ENCODE measurements at places on chromosomes 12 and 14. TPM values are rescaled to one million over a fixed set of nuclear protein-coding genes. Genes with fewer than 3 reads are reported as not detected.

Gene GLTP
- 46.6 TPM for total RNA-seq

- DNase-seq, result peak; percentile 76
These were observed 841.1 kb downstream of the NRXN3 start for GRCh38 chr14:79011091-79011919.

- DNase-seq, result peak; percentile 44
These were observed 11.4 kb upstream of the ATP2A2 start for GRCh38 chr12:110269622-110270124.

DNA sequence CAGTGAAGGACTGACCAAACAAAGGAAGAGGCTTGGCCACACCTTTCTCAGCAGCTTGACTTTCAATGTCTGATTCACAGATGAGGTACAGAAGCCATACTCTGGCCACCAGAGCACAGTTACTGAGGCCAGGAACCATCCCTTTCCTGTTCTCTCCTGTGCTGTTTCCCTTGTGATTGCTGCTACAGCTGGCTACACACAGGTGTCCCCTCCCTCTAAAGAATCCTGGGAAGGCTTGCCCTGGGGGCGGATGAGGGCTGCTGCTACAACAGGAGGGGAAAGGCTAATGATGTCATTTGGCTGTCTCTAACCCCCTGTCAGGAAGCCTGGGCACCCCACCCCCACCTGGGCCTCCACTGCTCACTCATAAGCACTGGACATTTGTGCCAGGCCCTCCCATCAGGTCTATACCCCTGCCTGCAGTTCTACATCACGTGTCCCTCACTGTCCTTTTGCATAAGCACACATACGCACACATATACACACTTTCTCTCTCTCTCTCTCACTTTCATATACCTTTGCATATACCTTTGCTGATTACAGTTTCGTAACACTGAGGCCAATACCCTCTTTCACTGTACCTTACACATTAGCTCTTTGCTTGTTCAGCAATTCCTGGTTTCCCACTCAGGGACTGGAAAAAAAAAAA is 41.4 kb downstream of the PRPF40B start:
- peak; percentile 89 for DNase-seq

DNA sequence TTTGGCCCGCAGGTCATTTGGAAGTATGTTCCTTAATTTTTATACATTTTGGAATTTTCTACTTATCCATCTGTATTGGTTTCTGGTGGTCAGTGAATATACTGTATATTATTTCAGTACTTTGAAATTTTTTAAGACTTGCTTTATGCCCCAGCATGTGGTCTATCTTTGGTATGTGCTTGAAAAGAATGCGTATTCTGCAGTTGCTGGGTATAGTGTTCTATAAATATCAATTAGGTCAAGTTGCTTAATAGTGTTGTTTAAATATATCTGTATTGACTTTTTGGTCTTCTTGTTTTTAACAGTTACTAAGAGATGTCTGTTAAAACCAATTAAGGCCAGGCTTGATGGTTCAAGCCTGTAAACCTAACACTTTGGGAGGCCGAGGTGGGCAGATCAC is 21.7 kb upstream of the SIX1 start:
- DNase-seq, result no peak

DNA sequence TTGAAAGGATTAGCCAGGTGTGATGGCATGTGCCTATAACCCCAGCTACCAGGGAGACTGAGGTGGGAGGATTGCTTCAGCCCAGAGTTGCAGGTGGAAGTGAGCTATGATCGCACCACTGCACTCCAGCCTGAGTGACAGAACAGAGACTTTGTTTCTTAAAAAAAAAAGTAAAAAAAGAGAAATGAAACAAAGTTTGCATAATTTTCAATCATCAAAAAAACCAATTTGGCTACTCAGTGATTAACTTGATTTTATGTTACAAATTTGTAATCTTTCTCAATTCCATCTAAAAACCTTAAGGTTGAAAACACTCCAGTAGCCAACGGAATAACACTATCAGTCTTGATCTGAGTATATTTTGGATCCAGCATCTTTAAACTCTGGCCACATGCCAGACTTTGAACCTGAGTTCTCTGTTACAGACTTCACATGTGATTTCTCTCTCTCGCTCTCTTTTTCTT is 12.6 kb upstream of the DENND5B start:
- DNase-seq, result no peak
